ENCODE measurements at places on chromosomes 13 and 19.

GRCh38 chr19:17706750-17707181, 12.5 kb upstream of the MAP1S start:
- DNase-seq = no peak

DNA sequence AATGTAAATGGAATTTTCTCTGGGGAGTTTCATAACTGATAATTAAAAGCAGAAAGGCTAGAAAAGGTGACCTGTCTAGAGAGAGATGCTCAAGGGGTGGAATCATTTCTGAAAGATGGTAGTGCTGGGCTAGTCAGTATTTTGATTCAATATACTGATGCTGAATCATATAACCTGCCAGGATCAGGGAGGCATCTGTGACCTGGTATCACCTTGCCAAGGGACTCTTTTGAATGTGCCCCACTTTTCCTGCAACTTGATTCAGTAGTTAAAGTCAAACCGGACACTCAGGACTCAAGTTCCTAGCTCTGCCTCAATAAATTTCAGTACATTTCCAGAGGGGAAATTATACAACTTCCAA, 15.8 kb downstream of the LCP1 start:
- DNase-seq = no peak

GRCh38 chr13:41614671-41615527, 157.5 kb downstream of the RGCC start:
- no peak for DNase-seq

DNA sequence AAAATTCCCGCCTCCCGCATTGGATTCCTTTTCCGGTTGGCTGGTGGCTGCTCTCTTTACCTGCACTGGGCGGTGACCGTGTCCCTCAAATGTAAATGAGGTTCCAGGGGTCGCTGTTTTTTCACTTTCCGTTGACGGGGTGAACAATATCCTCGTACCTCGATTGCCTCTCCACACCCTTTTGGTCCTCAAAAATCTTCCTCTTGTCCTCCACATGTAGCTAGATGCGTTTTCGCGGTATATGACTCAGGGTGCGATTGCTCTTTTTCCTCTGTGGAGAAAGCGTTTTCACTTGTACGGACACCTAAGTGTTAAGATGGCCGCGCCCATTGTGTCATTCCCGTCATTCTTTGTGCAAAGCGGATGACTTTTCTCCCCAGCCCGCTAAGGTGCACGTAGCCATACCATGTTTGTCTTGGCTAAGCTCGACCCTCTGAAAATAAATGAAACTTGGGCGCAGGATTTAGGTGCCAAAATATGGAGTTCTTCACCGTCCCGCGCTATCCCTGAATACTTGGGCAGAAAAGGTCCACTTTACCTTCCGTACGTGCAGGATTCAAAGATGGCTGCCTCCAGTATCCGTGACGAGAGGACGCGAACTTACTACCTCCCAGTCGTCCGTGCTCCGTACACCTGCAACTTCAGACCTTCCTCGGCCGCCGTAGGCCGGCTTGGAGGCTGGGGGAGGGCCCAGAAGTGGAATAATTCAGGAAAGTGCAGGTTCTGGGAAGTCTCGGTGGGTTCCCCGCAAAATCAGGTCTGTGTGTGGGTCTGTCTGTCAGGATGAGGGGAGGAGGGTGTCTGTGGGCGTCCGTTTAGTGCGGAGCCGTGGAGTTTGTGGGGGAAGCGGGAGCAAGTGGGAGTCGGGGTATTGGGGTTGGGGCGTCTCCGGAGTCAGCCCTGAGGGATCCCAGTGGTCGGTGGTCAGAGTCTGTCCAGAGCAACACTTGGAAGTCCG, at the start of gene ZNF613:
TSS of gene ZNF613 (plus strand) at position 689 of the 958 bp plus-strand sequence. CDS start 8,749 bp downstream, outside the sequence.
- DNase-seq = peak; percentile 99

DNA sequence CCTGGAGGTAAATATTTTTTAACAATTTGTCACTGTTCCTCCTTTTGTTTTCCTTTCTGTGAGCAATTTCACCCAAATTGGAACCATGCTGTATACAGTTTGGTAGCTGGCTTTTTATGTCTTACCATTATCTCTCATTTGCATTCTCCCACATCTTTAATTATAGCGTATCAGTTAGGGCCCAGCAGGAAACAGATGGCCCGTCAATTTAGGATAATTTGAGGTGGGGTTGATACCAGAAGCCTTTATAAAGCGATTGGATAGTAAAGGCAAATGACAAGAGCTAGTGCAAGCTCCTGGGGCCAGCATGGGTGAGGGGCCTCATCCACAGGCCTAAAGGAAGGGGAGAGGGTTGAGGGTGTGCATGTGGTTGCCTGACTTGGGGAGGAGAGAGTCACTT, 3.8 kb upstream of the IFNL4 start:
- DNase-seq = no peak

DNA sequence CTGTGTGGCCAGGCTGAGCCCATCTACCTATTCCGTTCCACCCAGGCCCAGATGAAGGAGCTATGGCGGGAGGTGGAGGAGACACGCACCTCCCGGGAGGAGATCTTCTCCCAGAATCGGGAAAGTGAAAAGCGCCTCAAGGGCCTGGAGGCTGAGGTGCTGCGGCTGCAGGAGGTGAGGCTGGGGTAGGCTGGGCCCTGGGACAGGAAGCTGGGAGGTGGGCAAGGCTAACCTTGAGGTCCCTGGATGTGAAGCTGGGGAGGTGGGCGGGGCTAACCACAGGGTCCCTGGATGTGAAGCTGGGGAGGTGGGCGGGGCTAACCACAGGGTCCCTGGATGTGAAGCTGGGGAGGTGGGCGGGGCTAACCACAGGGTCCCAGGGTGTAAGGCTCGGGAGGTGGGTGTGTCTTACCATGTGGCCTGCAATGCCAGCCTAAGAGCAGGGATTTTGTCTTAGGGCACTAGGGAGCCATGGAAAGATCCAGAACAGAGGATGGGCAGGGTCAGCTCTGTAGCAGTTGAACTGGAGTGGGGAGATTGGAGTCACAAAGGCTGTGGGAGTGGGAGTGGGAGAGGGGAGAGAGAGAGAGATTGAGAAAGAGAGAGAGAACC, 36.9 kb downstream of the KCNC3 start:
- no peak for DNase-seq

DNA sequence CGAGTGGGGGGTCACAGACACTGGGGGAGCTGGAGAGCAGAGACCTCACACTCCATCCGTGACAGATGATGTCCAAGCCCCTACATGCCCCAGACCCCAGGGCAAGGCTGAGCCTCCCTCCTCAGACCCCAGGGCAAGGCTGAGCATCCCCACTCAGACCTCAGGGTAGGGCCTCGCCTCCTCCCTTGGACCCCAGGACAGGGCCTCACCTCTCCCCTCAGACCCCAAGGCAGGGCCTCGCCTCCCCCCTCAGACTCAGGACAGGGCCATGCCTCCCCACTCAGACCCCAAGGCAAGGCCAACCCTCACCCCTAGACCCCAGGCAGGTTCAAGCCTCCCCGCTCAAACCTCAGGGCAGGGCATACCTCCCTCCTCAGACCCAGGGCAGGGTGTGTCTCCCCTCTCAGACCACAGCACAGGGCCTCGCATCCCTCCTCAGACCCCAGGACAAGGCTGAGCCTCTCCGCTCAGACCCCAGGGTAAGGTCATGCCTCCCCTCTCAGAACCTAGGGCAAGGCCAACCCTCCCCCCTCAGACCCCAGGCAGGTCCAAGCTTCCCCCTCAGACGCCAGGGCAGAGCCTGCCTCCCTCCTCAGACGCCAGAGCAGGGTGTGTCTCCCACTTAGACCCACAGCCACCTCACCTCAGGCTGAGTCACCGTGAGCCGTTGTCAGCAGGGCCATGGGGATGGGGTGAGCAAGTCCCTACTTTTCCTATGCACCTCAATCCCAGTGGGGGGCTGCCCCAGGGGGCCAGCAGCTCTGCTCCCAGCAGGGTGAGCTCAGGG, 1.7 kb upstream of the S1PR4 start:
- DNase-seq = no peak

DNA sequence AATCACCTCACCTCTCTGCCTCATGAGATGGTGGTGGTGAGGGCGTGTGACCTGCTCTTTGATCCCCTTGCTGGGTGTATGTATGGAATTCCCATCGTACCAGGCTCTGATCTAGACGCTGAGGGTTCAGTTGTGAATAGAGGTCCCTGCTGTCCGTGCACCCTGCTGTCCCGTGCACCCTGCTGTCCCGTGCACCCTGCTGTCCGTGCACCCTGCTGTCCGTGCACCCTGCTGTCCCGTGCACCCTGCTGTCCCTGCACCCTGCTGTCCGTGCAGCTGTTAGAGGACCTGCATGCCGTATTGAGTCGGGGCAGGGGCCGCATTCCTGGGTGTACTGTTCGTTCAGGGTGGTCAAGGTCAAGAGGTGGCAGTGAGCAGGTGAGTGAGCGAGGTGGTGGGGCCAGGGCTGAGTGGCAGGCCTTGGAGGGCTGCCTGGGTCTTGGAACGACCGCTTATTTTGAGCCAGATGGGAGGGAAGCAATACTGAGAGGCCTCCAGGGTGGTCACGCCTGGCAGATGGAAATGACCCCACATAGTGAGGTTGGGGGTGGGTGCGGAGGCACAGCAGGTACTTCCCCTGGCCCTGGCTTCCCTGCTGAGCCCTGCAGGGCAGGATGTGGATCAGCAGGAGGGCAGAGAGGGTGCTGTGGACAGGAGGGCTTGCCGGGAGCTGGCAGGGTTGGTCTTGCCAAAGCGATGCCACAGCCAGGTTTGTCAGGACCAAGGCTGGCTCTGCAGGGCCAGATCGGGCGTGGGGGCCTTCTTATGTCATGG, 4.6 kb upstream of the EPN1 start:
- DNase-seq = no peak

GRCh38 chr19:1252221-1252820, 3.9 kb downstream of the MIDN start:
- peak; percentile 50 for DNase-seq

DNA sequence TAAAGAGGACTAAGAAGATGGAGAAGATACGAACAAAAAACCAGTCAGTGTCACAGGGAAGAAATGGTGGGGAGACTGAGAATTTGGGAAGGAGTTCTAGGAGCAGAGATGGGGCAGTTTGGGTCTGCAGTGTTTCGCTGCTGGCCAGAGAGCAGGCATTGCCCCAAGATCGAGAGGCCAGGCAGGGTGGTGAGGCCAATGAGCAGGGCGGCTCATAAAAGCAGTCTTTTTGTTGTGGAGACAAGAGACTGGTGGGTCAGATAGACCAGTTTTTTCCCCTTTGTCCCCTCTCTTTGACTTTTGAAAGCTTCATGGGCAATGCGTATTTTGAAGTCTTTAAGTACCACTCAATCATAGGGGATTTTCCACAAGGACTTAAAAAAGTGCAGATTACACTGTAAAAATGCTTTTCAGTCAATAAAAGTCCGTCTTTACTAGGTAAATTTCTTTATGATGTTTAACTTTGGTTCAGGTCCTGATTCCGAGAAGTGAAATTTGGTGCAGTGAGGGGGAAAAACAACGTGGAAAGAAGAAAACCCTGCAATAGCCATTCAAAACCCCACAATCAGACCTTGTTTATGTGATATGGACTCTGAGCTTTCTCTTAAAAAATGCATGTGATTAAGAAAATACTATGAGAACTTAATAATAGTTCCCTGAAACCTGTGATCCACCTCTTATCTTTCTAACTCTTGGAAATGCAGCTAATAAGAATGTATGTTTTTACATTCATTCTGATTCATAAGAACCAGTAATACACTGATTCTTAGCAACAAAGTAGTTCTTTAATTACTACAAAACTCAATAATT, 338.9 kb downstream of the KLF5 start:
- no peak for DNase-seq

GRCh38 chr13:69300131-69300530, 807.5 kb upstream of the ATXN8OS start:
- DNase-seq = no peak

DNA sequence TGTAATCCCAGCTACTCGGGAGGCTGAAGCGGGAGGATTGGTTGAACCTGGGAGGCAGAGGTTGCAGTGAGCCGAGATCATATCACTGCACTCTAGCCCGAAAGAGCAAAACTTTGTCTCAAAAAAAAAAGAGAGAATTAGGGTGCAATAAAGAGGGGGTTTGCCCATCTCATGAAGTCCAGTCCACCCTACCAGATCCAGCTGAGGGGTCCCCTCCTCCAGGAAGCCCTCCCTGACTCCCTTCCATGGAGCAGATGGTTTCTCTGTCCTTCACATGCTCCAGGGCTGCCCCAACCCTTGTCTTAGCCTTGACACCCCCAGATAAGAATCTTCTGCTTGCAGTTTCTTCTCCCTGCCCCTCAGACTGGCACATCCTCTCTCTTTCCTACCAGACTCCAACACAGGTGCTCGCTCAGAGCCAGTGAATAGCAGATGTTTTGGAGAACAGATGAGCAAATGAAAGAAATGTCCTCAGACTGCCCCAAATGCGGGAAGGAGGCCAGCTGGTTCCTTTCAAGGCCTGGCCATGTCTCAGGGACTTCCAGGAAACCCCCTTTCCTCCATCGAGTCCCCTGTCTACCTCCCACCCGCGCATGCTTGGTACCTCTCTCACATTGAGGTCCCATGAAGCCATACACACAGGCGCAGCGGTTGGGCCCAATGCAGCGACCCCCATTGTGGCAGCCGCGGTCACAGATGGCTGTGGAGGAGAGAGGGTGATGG, 5.0 kb downstream of the FBN3 start:
- no peak for DNase-seq

GRCh38 chr19:43510713-43511112, 6.2 kb upstream of the PHLDB3 start:
- DNase-seq = no peak

DNA sequence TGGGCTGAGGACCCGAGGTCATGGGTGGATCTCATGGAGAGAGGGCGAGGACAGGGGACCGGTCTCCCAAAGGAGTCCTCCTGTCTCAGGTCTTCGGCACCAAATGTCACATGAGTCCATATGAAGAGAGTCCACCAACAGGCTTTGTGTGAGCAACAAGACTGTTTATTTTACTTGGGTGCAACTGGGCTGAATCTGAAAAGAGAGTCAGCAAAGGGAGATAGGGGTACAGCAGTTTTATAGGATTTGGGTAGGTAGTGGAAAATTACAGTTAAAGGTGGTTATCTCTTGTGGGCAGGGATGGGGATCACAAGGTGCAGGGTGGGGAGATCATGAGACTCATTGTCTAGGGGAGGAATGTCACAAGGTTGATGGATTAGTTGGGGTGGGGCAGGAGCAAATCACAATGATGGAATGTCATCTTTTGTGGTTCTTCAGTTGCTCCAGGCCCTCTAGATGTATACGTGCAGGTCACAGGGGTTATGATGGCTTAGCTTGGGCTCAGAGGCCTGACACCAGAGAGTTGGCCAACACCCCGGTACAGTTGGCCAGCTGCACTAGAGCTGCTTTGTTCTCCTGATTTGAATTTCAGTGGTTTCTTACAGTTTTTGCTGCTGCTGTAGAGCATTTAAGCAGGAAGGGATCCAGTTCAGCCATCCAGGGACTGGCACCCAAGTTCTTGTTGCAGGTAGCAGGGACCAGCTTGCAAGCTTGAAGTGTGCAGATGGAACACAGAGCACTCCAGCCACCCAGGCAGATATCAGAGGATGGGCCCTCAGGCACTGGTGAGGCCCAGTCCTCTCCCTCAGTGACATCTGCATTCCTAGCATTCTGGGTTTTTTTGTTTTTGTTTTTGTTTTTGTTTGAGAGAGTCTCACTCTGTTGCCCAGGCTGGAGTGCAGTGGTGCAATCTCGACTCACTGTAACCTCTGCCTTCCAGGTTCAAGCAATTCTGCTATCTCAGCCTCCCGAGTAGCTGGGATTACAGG, 26.4 kb upstream of the IGFL1 start:
- no peak for DNase-seq

- DNase-seq = no peak
Observed at GRCh38 chr19:47240996-47241918, 10.3 kb upstream of the BBC3 start.

- DNase-seq = no peak
Observed at GRCh38 chr13:23858546-23858945, 30.7 kb downstream of the MIPEP start.

GRCh38 chr13:110676595-110677587, 29.0 kb downstream of the CARS2 start:
- no peak for DNase-seq

GRCh38 chr13:94662274-94662945, 49.9 kb downstream of the SOX21 start:
- DNase-seq = no peak

All from KG1 (cell line).